ENCODE measurements at places on chromosomes 16 and 17.

DNA sequence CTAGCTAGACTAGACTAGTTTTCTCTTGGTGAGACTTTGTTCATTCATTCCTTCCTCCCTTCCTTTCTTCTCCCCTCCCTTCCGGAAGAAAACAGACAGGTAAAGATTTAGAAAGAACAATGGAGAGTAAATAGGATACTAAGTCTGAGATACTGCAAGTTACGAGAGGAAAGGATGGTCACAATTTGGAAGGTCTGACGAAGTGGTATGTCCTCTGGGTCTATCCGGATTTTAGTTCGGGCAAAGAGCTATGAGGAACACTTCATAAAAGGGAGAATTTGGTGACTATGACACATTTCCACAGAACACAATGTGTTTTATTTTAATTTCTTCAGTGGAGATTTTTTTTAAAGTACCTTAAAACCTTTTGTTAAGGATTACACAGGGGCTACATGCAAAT is 107.7 kb downstream of the BRIP1 start:
- DNase-seq = no peak

DNA sequence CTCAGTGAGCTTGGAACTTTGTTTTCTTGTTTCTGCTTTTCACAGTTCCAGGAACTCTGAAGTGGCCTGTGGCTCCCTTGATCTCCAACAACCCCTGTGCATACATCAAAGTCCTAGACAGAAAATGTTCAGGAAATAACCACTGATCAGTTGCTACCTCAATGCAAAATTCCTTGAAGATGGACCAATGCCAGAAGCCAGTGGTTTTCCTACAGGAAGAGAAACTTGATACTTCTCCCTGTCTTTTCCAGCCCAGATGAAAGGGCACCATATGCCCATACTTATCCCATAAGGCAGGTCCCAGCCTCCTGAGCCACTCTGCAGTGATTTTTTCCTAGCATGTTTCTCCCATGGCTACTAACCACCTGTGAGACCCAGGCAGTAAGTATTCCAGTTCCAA is 12.3 kb upstream of the CDRT4 start:
- peak; percentile 11 for DNase-seq

- no peak for DNase-seq
Measured at GRCh38 chr17:48406936-48407567, 23.0 kb downstream of the SKAP1 start.

GRCh38 chr17:35374766-35375344 is 1.4 kb upstream of the SLFN11 start:
- DNase-seq = no peak

- DNase-seq = no peak
Measured at GRCh38 chr16:77549876-77550275, 115.0 kb upstream of the ADAMTS18 start.

GRCh38 chr16:72474501-72475123 is 302.7 kb upstream of the PMFBP1 start:
- DNase-seq = peak; percentile 74

GRCh38 chr16:88432753-88433152 is 20.3 kb upstream of the ZFPM1 start:
- no peak for DNase-seq

DNA sequence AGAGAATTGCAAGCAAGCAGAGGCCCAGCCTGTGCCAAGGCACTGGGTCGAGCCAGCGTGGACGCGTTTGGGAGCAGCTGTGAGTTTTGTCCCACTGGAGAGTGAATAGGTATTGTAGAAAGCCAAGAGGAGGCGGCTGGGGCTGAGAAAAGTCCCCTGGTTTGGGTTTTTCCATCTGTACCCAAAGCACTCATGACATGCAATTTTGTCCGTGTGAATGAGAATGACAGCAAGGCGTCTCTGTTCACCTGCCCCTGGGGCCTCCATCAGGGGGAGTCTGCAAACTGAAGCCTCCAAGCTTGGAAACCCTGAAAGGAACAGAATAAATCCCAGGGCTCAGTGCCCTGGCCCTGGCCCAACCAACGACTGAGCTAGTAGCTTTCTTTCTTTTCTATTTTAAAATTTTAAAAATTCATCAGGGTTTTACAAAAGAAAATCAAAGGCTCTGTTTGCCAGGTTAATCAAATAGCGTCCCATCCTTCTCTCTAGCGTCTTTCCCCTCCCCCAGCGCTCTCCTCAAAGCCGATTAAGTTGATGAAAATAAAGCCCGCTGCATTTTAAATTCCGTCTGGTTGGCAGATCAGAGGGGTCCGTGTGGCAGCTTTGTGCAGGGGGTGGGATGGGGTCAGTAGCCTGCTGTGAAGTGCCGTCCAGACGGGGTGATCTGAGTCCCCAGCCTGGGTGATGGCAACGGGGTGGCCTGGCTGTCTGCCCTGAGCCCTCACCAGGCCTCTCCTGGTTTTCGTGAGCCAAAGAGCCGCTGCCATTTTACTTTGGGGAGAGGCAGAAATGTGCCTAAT is 171.0 kb downstream of the KATNIP start:
- DNase-seq = no peak

- DNase-seq = no peak
Measured at GRCh38 chr17:61397086-61397842, 2.4 kb upstream of the TBX2 start.

DNA sequence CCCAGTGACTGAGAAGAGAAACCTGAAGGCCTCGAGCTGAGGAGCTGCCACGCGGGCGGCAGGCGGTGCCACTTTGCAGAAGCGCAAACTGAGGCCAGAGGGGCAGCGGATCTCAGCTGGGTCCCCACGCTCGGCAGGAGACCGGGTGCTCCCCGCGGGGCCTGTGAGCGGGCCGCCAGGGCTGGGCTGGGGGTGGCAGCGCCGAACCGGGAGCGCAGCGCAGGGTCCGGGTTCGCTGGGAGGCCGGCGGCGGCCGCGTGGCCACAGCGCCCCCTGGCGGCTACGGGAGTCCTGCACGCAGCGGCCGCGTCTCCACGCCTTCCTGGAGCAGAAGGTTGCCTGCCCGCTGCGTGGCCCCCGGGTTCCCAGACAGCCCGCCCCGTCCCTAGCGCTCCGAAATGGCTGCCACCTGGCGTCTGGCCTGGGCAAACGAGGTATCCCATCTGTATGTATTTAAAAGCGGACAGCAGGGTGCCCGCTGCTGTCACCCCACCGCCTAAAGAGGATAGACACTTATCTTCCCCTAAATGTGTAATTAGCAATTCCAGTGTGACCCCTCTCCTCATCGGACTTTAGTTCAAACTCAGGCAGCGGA is 96.1 kb upstream of the CDH5 start:
- no peak for DNase-seq

DNA sequence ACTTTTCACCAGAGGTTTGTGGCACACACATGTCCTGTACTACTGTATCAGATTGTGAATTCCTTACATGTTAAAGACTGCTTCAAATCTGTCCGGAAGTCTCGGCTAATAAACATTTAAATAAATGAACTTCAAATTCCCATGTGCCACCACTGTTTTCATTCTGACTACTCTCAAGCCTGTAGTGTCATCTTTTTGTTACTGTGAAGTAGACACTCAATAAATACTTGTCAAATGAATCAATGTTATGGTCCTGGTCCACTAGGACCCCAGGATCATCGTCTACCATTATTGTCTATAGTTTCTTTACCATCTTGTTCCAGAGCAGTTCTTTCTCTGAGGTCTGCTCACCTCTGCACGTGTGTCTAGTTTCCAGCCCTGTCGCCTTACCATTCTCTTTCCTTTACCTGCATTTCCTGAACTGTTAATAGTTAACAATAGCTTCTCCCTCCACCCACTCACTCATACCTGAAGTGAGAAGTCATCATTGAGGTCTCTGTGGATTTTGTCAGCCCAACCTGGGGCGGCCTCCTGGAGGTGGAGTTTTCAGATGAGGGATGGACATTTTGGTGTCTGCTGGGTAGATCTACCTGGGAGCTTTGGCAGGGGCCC is 333.0 kb downstream of the SEC14L1 start:
- peak; percentile 83 for DNase-seq

DNA sequence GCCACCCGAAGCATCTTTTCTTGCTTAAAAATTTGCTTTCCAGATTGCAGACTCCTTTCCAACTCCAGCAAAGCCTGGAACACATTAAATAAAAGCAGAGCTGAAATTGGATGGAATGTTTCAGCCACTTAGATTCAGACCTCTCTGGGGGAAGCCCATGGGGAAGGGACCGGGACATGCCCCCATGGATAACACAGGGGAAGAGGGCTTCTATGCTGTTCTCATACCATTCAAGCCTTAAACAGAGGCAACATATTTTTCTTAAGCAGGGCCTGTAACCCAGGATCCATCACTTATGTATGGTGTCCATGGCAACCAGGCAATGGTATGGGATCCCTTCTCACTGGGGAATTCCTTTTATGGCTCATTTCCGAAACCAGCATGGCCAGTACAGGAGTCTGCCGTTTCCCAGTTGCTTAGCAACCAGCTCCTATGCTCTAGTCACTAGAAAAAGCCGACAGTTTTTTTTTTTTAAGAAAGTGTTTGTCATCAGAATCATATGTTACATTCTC is 62.0 kb upstream of the MARCHF10 start:
- peak; percentile 89 for DNase-seq

GRCh38 chr16:4850211-4850610 is 2.9 kb downstream of the UBN1 start:
- DNase-seq = no peak

DNA sequence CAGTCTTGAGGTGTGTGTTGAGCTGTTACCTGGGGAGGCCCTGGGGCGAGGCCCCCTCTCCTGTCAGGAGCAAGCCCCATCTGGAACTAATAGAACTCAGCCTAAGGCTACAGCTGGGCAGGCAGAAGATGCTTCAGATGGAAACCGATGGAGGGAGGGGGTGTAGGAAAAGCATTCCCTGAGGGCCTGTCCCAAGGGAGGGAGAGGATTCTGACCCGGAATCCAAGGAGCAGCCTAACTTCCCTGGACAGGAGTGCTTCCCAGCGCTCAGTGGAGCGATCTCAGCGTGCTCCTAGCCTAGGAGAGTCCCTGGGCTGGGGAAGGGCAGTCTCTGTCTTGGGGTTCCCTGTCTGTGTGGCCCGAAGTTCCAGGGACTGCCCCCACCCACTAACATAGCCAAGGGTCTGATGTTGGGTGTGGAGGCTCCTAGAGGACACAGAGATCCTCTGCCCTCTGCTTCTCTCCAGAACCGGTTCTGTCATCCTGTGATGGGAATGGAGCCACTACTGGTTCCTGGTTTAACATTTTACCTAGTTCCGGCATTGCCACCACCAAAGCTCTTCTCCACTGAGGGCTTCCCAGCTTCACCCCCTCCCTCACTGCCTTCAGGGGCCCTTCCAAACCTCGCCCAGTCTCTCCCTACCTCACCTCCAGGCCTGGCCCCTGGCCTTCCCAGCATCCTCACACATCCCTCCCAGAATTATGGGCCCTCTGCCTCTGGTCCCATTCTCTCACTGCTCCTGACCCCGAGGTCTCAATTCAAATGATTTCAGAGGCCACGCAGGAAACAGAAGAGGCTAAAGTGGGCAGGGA is 58.7 kb downstream of the RTN4RL1 start:
- DNase-seq = no peak

DNA sequence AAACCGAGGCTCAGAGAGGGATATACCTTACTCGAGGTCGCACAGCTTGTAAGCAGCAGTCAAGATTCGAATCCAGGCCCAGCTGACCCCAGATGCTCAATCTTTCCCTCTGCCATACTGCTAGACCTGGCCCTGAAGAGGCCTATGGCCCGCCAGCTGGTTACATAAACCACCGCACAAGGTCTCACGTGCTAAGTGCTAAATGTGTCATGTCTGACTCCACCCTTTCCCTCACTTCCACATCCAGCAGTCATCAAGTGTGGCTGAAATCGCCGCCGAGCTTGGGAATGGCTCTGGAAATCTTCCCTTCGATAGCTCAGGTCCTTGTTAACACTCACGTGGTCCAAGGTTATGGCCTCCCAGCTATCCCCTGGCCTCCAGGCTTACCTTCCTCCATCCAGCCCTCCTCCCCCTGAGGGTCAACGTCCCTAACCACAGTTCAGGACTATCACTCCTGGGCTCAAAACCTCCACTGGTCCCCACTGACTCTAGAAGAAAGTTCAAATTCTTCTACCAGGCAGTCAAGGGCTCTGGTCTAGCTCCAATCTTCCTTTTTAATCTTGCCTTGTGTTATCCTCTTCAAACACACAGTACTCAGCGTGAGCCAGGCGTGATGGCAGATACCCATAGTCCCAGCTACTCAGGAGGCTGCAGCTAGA is 3.5 kb downstream of the ZBTB4 start:
- DNase-seq = peak; percentile 57

- DNase-seq = no peak
Measured at GRCh38 chr16:82761858-82762257, 135.1 kb downstream of the CDH13 start.

GRCh38 chr17:78474614-78475146 is 96.2 kb downstream of the PGS1 start:
- no peak for DNase-seq

GRCh38 chr16:4753227-4753626 is 13.7 kb downstream of the ZNF500 start:
- no peak for DNase-seq

GRCh38 chr17:27408891-27409290 is 47.4 kb upstream of the KSR1 start:
- DNase-seq = peak; percentile 37

DNA sequence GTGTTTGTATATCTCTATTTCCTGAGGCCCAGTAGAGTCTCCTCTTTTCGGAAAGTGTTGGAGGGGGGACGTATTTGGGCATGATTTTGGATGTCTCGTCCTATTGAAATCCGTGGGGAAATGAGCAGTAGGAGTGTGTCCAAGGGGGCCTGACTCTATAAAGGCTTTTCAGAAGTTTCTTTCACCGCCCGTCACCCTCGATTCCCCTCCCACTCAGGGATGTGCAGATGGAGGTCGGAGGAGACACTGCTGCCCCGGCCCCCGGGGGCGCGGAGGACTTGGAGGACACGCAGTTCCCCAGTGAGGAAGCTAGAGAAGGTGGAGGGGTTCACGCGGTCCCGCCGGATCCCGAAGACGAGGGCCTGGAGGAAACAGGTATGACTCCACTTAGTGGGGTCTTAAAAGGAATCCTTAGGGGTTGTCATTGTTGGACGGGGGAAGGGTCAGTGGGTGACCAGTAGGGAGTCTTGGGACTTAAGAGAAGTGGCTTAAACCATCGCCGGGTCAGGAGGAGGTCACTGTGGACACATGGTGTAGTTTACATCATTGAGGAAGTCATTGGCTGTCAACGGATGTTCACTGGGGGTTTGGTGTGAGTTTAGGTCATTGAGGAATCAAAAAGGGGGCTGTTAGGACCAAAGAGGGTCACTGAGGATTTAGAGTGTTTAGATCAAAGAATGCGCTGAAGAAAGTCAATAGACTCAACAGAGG is 424 bp downstream of the MON1B start:
- no peak for DNase-seq

DNA sequence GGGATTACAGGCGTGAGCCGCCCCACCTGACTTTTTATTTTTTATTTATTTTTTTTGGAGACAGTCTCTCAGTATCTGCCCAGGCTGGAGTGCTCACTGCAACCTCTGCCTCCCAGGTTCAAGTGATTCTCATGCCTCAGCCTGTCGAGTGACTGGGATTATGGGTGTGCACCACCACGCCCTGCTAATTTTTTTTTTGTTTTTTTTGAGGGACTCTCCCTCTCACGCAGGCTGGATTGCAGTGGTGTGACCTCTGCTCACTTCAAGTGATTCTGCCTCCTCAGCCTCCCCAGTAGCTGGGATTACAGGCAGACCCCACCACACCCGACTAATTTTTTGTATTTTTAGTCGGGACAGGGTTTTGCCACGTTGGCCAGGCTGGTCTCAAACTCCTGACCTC is 7.7 kb downstream of the ZNF207 start:
- DNase-seq = peak; percentile 63

All from bronchial epithelial cell (primary cell).